ENCODE measurements at places on chromosomes 13 and 19.

GRCh38 chr13:75294110-75294509 is 187.9 kb downstream of the TBC1D4 start:
- DNase-seq: no peak

GRCh38 chr13:45015300-45015699 is 26.0 kb downstream of the GPALPP1 start:
- no peak for DNase-seq

- no peak for DNase-seq
These were observed 1463.5 kb upstream of the MIR17HG start for GRCh38 chr13:89883893-89884448.

- no peak for DNase-seq
These were observed 15.5 kb downstream of the CEACAM1 start for GRCh38 chr19:42512743-42513304.

GRCh38 chr19:27955485-27956480 is 1257.2 kb downstream of the UQCRFS1 start:
- no peak for DNase-seq

DNA sequence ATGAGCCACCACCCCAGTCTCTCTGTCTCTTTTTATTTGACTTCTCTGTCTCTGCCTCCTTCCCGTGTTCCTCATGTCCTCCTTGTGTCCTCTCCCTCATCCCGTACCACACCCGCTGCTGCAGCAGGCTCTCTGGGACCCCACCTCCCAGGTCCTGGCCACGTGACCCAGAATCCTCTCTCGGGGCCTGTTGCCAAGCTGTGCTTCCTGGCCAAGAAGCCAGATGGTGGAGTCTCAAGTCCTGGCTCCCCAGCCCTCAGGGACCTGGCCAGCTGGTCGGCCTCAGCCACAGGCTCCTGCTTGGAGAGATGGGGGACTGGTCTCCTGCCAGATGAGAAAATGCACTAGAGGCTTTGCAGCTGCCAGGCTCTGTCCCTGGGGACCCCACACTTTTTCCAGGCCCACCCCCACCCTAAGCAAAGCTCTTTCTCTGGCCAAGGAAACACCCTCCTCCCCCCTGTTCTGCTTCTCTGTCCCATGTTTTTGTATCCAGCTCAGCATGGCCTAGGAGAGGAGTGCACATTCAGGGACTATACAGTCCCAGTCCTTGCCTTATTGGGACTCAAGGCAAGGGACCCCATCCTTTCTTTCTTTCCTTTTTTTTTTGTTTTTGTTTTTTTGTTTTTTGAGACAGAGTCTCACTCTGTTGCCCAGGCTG is 34.3 kb upstream of the SHKBP1 start:
- DNase-seq: no peak

- peak; percentile 9 for DNase-seq
These were observed 82.5 kb downstream of the AKAP11 start for GRCh38 chr13:42354241-42355091.

- DNase-seq: no peak
These were observed 260.4 kb upstream of the MAB21L1 start for GRCh38 chr13:35736876-35737275.

GRCh38 chr13:35858665-35859064 is 272.5 kb downstream of the DCLK1 start:
- no peak for DNase-seq

DNA sequence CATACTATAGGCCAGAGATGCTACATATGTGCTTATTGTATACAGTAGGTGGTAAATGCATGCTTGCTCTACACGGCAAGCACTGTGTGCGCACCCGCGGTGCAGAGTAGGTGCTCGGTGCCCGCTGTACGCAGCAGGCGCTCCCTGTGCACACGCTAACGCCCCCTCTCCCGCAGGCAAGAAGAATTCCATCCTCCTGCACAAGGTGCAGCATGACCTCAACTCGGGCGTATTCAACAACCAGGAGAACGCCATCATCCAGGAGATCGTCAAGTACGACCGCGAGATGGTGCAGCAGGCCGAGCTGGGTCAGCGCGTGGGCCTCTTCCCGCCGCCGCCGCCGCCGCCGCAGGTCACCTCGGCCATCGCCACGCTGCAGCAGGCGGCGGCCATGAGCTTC is 17.7 kb downstream of the POLRMT start:
- DNase-seq: no peak

GRCh38 chr13:61880578-61881283 is 465.1 kb upstream of the PCDH20 start:
- no peak for DNase-seq

DNA sequence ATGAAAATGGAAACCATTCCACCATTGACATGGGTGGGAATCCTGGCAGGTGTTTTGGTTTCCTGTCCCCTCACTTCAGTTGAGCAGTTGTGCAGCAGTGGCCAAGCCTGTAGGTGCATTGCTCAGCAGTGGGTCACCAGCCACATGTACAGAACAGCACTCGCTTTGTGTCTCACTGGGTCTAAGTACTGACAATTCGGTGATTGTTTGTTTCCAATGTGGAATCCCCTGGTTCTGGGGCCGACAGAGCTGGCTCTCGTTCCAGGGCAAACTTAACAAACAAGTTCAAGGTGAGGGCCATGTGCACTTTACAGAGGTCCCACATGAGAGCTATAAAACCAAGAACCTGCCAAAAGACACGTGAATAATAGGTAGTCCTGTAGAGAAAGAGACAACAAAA is 54.1 kb upstream of the SPATA13 start:
- DNase-seq: no peak

DNA sequence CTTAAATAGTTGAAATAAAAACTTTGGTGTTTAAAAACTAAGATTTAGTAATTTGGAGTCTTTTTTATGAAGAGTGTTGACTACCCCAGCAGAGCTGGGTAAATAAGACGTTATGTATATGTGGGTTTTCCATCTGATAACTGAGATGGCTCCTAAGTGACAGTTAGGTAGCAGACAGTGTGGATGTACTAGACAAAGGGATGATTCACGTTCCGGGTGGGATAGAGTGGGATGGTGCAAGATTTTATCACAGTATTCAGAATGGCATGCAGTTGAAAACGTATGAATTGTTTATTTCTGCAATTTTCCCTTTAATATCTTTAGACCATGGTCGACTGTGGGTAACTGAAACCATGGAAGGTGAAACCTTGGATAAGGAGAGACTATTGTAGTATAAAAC is 50.4 kb downstream of the NAA16 start:
- DNase-seq: no peak

DNA sequence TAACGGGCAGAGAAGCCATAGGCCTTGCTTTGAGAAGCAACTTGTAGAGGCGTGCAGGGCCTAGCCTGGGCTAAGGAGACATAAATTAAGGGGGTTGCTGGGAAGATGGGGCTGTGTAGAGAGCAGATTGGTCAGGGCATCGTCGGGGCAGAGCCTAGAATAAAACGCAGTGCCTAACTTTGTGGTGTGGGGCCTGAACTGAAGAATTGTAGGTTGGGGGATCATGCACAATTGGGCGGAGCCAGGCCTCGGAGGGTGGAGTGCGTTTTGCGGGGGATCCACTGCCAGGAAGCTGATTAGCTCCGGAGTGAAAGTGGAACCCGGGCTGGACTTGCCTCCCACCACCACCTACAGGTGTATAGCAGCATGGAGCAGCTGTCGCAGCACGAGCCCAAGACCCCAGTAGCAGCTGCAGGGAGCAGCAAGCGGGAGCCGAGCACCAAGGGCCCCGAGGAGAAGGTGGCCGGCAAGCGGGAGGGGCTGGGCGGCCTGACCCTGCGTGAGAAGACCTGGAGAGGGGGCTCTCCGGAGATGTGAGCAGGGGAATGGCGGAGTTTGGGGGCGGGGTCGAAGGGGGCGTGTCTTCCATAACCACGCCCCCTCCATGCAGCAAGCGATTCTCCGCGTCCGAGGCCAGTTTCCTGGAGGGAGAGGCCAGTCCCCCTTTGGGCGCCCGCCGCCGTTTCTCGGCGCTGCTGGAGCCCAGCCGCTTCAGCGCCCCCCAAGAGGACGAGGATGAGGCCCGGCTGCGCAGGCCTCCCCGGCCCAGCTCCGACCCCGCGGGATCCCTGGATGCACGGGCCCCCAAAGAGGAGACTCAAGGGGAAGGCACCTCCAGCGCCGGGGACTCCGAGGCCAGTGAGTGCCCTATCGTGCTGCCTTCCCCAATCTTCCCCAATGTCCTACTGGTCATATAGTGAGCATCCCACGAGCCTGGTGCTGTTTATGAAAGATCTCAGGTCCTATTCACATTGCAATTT is 13.8 kb downstream of the DNASE2 start:
- DNase-seq: peak; percentile 22

- no peak for DNase-seq
These were observed 54.0 kb downstream of the LRCH1 start for GRCh38 chr13:46606970-46607369.

DNA sequence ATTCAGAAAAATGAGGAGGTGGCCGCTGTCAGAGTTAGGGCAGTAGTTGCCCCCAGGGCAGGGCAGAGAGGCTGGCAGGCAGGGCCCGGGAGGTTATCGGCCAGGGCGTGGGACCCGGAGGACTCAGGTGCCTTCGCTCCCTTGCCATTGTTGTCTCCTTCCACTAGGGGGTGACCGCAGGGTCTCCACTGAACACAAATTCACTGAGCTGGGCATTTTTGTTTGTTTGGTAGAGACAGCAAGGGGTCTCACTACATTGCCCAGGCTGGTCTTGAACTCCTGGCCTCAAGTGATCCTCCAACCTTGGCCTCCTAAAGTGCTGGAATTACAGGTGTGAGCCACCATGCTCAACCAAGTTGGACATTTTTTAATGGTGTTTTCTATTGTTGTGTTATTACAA is 25.1 kb downstream of the CARS2 start:
- DNase-seq: no peak

Data from activated CD4-positive, CD25-positive, alpha-beta regulatory T cell (primary cell).